Uterus (tissue), 4 donors: ENCODE measurements at places on chromosomes 7 and 10. TPM values are rescaled to one million over a fixed set of nuclear protein-coding genes. Genes with fewer than 3 reads are reported as not detected.

MLXIPL gene
- not detected for total RNA-seq

GRCh38 chr10:124493214-124493882, 31.7 kb downstream of the LHPP start:
- H3K27me3 ChIP-seq, result no peaks in the 10 kb centered on the region
- H3K36me3 ChIP-seq, result no peaks in the 10 kb centered on the region
- no peak for DNase-seq
- H3K4me3 ChIP-seq, result no peak overlapping the region
- H3K4me1 ChIP-seq, result no peaks in the 10 kb centered on the region

DNA sequence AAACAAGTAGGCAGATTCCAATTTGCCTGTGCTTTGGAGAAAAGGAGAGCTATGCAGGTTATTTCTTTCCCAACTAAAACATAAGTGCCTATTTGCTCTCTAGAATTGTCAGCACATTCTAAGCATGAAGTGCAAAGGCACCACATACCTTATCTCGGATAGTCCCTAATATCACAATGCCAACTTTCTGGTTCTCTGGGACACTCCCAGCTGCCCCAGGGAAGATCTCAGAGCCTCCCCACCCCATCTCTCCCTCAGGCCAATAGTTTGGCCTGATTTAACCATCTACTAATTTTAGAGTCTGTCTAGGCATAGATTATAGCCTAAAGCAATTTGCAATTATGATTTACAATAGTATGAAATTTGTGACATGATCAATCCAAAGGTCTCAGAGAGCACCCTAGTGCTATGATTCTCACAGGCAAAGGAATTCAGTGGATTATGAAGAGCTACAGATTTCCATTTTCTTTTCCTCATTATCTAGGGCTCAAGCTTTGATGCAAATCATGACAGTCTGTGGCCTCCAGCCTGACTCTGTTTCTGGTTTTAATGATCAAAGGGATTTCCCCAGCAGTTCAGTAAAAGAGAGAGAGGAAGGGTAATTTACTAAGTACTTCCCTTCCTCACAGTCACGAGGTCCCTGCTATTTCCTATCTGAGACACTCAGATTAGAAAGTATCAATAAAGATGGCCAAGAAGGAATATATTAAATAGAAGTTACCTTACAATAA, 29.0 kb upstream of the IL6 start:
- DNase-seq, result no peak
- H3K36me3 ChIP-seq, result no peaks in the 10 kb centered on the region
- no peaks in the 10 kb centered on the region for H3K27me3 ChIP-seq
- H3K4me1 ChIP-seq, result no peaks in the 10 kb centered on the region
- H3K27ac ChIP-seq, result no peak overlapping the region

DNA sequence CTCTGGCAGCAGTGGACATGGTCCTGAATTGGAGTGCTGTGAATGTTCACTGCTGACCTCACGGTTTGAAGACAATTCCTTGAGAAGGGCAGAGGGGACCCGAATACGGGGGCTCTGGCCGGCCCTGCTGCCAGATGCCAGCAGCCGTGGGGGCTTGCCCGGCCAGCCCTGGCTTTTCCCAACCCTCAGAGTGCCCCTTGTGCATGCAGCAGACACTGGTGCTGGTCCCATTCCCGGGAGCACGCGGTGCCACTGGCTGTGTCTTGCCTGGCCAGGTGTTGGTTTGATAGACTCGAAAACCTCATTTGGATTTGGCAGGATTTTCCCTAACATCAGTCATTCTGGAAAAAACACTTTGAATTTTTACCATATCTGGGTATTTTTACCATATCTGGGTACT, 49.1 kb downstream of the LHPP start:
- no peak overlapping the region for H3K27ac ChIP-seq
- H3K4me3 ChIP-seq, result no peak overlapping the region
- no peak for DNase-seq
- H3K4me1 ChIP-seq, result no peaks in the 10 kb centered on the region

- no peak overlapping the region for H3K27ac ChIP-seq
- no peaks in the 10 kb centered on the region for H3K36me3 ChIP-seq
- H3K4me3 ChIP-seq, result no peak overlapping the region
These were observed 81.4 kb downstream of the HECW1 start for GRCh38 chr7:43193893-43194292.
